ENCODE measurements at places on chromosomes 13 and 19.
A peak's percentile ranks its signal among the peaks of the same experiment; 100 is the strongest.

DNA sequence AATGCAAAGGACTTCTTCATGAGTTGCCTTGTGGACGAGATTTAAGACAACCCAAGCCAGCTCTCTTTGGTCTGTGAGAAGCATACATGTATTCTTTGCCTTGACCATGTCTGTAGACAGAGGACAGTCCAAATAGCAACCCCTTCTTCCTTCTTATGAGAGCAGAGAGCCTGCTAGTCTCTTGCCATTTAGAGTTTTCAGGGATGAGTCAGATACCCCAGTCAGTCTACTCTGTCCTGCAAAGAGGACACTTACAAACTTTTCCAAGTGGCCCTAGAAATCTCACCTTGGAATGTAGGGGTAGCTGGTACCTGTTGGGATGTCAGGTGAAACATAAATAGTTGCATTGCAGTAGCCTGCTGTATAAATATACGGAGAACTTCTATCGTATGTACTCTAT is 36.7 kb downstream of the DNAJC3 start:
- no peak for DNase-seq

DNA sequence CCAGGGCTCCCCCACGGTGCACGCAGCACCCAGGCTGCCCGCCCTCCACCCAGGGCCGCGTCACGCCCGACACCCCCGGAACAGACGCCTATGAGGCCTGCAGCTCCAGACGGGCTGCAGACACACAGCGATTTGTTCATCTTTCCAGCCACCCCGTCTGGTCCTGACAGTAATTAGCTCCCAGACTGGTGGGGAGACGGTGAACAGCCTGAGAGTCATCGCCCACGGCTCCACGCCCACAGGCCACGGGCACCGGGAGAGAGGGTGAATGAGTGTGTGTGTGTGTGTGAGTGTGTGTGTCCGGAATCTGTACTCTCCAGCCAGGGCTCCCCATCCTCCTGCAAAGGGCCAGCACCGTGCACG is 18.1 kb downstream of the GADD45B start:
- DNase-seq = no peak

DNA sequence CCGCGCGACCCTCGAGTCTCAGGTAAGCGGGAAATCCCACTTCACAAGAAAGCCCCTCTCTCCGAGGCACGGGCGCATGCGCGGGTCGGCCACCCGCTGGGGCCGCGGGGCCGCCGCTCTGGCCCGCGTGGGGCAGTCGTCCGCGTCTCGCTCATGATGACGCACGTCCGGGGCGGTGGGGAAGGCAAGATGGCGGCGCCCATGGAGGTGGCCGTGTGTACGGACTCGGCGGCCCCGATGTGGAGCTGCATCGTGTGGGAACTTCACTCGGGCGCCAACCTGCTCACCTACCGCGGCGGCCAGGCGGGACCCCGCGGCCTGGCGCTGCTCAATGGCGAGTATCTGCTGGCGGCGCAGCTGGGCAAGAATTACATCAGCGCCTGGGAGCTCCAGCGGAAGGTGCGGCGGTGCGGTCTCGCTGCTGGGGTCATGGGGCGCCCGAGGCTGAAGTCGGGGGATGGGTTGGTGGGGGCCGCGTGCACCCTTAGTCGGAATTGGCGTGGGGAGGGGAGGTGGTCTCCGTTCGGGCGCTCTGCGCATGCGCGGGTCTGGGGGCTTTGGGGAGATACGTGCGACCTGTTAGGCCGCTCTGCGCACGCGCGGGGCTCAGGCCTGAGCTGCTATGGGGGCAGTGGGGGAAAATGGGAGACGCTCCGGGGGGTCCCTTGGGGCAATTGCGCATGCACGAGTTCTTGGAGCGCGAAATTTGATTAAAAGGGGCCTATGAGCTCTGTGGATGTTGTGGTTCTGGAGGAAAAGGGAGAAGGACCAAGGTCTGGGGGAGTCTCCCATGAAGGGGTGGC is at the start of gene WDR18:
TSS of gene WDR18 (plus strand) at position 181 of the 803 bp plus-strand sequence. CDS start at position 190, 9 bp downstream.
- DNase-seq = peak; percentile 88

DNA sequence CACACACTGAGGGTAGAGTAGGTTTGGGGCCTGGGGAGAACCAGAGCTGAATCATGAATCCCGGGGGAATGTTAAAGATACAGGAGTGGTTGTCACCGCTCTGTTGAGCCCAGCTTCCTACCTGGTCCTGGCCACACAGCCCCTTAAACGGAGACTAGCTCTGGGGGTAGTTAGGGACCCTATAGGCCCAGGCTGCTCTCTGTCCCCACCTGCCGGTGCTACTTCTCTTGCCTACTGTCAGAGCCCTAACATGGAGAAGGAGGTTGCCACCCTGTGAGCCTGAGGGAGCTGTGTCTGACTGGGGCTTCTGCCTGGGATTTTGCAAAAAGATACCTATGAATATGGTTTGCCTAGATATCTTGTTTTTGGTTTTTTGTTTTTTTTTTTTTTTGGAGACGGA is 36.6 kb upstream of the ZNF429 start:
- no peak for DNase-seq

DNA sequence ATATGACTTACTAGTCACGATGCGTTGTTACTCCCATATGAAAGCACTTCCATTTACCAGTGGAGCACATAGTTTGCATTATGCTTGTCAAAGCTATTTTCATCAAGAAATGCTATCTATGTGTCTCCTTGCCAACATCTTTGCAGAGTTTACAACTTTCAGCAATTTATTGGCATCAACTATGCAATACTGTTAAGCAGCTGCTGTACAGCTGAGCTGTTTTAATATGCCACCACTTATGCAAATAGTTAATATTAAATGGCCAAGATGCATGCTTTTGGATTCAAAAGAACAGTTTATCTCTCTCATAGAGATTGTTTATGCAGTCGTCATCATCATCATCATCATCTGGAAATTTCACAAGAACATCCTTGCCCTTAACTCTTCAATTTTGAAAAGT is 67.9 kb upstream of the KLF5 start:
- no peak for DNase-seq

DNA sequence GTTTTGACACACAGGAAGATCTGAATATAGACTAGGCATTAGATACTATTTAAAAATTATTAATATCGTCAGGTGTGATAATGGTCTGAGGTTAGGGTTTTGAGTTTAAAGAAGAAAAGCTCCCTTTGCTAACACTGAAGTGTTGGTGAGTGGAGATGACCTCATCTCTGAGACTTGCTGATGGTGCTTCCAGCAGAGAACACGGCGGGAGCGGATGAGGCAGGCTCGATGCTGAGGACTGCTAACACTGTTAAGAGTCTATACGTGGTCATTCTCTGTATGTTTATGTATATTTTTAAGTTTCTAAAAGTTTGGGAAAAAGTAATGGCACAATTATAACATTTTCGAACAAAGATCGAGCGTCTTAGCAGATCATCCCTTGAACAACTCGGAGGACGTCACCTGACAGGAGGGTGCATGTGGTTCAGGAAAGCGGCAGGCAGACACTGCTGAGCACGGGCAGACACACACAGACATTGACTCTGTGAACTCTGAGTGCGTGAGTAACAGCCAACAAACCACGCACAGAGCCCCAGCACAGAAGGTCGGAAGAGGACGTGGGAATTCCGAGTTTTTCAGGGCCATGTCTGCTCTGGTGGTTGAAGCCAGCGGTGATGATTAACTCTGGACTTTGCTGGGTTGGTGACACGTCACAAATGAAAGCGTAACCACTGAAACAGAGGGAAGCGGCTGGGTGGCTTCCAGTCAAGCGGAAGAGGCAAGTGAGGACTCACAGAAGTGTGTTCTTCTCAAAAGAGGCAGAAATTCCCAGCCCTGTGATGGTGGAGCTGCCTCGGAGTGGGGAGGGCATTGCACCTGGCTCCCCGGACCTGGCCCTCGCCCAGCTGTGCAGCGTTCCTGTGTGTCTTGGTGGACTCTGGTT is 91.9 kb upstream of the TEX29 start:
- no peak for DNase-seq

DNA sequence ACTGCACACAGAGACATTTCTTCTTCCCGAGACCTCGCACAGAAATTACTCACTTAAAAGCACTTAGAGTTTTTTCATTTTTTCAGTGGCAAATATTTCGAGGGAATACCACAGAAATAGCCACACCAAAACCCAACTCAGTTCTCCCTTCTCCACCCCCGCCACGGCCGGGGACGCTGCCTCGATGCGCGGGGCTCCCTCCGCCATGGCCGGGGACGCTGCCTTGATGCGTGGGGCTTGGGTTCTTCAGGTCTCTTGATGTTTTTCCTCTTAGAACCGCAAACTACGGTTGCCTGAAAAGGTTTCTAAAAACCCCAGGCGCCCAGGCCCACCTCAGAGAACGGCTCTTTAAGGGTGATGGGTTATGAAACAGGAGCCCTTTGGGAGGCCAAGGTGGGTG is 71.4 kb downstream of the RASA3 start:
- DNase-seq = no peak

DNA sequence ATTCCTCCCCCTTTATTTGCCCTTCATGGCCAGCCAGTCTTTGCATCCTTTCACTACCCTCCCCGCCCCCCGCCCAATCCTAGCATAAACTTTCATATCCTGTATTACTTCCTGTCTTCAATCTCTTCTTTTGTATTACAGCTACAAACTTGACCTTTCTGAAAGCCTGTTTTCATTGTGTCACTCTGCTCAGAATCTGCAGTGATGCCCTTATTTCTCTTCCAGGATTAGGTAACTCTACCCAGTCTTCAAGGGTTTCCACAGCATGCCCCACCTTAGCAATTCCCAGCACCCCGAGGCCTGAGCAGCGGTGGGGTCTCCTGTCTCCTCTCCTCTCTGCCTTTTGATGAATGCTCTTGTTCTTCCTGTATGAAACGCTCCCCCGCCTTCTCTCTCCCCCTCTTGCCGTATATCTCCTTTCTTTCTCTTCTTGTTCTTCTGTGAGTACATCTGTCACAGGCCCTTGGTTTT is 145.6 kb downstream of the SHISA2 start:
- DNase-seq = no peak

DNA sequence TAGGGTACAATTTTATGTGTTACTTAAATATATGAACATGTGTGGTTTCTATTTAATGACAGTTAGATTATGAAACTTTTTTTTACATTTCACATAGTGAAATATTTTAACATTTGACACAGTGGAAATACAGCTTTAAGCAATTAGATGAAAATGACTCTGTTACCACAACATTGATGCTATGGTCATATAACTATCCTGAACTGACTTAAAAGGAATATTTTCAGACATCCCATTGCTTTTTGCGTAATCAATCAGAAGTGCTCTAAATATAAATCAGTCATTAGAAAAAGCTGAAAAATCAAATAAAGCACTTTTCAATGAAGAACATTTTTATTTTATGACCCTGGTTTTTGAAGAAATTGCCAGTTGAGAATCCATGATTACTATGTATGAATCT is 80.3 kb downstream of the UFM1 start:
- DNase-seq = no peak

DNA sequence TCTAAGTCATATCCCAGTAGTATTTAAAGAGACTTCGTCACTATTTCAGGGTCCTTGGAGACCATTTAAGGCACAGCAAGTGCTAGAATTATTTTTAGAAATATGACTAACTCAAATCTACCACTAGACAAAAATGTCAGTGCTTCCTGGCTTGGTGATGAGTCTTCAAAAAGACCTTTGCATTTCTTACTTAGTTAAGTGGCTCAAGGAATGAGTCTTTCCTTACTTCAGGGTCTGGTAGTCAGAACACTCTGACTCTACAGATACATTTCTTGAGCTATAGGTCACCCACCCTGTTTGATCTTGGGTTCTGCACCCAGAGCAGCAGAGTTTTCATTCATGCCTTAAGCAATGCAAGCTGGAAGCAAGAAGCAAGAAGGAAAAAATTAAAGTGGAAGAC is 191.0 kb upstream of the HTR2A start:
- no peak for DNase-seq

- DNase-seq = no peak
Measured at GRCh38 chr19:41225238-41226052, 6.4 kb downstream of the AXL start.

- peak; percentile 77 for DNase-seq
Measured at GRCh38 chr13:110306960-110307766, at the start of the genes COL4A1 and COL4A2. COL4A1 (minus strand) TSS chr13:110307157; CDS start chr13:110307027, 130 bp downstream. COL4A2 (plus strand) TSS chr13:110307284; CDS start chr13:110307904, 620 bp downstream.

DNA sequence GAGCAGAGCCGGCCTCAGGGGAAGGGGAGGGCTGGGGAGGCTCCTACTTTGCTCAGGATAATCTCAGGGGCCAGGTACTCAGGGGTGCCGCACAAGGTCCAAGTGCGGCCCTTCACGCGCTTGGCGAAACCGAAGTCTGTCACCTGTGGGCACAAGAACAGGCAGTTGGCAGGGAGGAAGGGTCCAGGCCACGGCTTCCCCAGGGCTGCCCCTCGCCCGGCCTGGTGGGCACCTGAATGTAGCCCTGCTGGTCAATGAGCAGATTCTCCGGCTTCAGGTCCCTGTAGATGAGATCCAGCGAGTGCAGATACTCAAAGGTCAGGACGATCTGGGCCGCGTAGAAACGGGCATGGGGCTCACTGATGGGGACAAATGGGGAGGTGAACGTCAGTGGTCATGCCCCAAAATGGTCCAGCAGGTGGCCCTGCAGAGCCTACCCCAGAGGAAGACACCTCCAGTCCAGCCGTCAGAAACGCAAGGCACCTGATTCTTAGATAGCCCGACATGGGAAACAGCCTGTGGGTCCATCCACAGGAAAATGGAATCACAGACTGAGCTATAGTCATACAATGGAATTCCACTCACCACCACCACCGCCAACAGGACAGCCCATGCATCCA is 7.1 kb upstream of the SAMD1 start:
- DNase-seq = no peak

DNA sequence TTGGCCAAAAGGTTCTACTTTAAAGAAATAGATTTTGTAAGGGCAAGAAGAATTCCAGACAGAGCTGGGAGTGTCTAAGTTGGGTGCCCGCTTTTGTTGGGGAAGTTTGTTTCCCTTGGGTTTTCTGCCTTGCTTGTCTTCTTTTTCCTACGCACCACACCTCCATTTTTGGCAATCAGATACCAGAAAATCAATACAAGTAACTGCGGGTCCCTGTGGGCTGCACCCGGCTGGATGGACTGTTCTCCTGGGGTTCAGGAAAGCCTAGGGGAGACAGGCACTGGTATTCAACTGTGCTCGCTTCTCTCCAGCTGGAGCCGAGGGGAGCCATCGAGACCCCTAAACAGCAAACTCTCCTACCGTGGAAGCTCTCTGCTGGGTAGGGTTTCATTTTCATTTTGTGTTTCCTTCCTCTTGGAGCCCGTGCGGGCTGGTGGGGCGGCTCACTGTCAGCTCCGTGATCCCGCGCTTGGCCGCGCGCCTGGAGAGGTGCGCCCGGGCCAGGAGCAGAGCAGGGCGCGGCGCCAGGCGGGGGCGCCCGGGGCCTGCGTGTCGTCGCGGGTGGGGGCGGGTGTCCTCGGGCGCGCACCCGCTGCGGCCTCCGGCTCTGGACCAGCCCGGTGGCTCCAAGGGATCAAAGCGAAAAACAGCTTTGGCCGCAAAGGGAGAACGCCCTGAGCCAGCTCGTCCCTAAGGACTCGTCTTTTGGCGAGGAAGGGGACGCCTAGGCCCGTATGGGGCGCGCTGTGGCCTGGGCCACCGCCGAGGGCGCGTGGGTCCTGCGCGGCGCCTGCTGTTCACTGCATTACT is 347.2 kb downstream of the ZNF536 start:
- DNase-seq = no peak

Data from neuronal stem cell (in vitro differentiated cells).